ENCODE measurements at places on chromosomes 16 and 17.

DNA sequence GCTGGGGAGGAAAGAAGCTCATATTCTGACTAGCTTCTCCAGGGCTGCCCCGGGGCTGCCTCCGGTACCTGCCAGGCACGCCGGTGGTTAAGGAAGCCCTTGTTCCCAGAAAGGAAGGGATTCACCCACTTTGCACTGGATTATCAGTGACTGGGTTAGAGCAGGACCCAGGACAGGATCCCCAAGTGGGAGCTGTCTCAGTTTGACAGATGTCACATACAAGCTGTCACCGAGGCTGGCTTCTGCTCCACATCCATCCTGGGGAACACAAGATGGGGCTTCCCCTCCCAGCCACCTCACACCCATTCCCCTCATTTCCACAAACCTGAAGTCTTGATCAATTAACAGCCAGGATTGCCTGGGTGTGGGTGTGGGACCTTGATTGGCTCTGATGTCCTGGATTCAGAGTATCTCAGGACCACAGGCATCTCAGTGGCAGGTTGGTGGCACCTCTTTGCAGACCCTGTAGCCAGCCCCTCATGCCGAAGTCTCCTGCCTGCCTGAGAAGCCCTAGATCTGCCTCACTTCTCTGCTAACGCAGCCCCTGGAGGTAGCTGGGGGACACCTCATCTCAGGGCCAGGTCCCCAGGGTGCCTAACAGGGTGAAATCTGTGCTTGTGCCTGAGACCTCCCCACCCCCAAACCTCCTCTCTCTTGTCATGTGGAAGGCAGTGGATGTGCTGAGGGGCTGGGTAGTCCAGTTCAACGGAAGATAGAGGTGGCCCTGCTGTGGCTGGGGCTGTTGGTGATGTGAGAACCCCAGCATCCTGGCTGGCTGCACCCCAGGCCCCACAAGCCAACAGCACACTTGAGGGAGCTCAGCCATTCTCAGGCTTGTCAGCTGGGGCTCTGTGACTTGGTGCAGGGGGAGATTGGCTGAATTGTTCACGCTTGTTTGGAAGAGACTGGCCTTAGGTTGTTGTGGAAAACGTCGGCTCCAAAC, 1.4 kb downstream of the CACNG5 start:
- DNase-seq = no peak

- no peak for DNase-seq
These were observed 44.0 kb upstream of the AKTIP start for GRCh38 chr16:53546988-53547391.

DNA sequence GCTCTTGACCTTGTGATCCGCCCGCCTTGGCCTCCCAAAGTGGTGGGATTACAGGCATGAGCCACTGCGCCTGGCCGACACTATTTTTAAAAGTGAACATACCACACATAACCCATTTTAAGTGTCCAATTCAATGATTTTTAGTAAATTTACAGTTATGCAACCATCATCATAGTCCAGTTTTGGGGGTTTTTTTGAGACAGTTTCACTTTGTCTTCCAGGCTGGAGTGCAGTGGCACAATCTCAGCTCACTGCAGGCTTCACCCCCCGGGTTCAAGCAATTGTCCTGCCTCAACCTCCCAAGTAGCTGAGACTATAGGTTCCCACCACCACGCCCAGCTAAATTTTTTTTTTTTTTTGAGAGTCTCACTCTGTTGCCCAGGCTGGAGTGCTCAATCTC, 3.1 kb upstream of the EPOP start:
- DNase-seq = no peak

DNA sequence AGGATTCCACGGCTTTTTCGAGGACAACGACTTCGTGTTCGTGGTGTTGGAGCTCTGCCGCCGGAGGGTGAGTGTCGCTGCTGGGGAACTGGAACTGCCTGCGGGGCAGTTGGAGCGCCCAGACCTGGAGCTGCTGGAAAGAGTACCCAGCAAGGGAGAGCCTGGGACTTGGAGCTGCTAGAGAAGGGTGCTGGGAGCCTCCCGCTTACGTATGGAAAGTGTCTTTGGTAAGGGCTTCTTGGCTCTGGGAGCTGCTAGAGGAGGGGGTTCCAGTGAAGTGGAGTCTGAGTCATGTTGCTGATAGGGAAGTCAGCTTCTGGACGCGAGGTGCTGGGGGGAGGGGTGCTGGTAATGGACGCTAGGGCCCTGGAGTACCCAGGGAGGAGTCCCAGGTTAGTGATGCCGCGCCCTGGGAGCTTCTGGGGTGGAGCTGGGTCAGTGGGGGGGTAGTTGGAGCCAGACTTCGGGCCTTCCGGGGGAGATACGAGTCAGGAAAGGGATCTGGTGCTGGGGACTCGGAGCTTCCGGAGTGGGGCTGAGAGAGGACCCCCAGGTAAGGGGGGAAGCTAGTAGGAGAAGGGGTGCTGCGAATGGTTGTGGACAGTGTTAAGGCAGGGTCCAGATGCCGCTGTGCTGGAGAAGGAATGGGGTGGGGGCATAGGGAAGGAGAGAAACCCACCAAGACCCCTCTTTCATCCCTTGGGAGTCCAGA, 741 bp downstream of the PLK1 start:
- peak; percentile 57 for DNase-seq

DNA sequence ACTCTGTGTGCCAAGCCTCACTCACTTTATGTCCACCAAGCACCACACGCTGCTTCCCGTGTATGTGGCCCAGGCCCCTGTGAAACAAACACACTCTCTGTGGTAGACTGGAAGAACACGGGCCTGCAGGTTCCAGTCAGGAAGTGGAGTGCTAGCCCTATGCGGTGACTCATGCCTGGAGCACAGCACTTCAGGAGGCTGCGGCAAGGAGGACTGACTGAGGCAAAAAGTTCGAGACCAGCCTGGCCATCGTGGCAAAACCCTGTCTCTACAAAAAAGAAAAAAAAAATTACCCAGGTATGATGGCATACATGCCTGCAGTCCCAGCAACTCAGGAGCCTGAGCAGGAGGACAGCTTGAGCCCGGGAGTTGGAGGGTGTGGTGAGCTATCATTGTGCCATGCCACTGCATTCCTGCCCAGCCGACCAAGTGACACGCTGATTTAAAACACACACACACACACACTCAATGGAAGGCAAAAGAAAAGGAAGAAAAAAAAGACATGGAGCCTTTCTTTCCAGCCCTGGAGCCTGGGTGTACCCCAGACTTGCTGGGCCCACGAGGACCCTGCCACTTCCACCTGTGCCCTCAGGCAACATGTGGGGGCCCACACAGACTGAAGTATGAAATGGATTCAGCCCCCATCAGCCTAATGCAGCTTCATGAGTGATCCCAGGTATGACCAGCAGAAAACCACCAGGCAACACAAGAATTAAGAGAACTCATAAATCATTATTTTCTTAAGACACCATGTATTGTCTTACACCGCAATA, 126.6 kb downstream of the ANKRD11 start:
- no peak for DNase-seq

DNA sequence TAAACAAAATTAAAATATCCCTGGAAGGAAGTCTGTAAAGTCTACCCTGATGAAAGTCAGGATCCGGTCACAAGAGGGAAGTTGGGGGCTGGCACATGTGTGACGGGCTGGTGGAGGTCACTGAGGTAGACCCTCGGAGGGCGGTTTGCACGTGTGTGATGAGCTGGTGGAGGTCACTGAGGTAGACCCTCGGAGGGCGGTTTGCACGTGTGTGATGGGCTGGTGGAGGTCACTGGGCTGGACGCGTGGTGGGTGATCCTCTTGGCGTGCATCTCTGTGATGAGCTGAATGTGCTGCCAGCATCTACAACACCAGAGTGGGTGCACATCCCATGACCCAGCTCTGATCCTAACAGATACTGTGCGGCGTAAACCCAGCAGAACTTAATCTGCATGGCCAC, 43.7 kb upstream of the METRNL start:
- DNase-seq = no peak

- no peak for DNase-seq
These were observed 33.7 kb downstream of the GINS3 start for GRCh38 chr16:58425756-58426494.

DNA sequence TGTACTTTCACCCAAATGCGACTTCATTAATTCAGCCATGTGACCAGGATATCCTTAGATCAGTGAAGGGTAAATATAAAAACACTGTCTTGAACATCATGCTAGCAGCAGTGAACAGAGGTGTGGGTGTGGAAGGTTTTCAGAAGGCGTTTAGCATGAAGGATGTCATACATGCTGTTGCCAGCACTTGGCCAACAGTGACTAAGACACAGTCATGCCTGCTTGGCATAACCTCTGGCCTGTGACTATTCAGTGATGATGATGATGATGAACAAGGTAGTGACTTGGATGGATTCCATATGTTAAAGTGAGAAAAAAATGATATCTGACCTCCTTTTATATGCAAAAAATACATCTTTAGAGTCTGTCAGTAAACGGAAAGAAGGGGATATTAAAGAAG, 97.9 kb downstream of the MAP2K4 start:
- no peak for DNase-seq

DNA sequence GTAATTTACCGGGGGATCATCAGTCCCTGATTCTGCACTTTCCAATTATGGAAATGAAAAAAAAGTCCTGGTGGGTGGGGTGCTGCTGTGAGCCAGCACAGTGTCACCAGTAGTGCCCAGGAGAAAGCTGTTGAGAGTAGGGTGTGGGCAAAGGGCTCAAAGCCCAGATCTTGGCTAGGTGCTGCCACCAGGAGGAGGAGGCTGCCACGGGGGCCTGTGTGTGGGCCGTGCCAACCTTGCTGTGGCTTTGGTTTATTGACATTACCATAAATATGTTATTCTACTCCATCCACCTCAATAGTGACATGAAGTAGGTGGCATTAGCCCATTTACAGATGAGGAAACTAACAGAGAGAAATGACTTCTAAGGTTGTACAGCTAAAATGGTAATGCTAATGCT, 6.7 kb upstream of the PRPSAP2 start:
- no peak for DNase-seq

DNA sequence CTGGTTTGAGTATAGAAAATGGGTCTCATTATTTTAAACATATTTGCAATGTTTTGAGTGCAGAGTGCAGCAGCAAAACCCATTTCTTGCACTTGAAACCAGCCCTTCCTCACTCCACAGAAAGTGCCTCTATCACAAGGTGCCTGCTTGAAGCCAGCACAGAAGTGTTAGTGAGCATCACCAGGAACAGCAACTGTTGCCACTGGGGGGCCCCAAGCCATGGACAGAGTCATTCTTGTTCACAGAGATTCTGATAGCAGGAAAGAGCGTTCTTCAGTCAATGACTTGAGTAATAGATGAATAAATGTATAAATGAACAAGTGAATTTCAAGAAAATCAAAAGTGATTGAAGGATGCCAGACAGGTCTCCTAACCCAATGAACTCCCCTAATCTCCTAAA, 45.6 kb downstream of the CHD9NB start:
- DNase-seq = no peak

DNA sequence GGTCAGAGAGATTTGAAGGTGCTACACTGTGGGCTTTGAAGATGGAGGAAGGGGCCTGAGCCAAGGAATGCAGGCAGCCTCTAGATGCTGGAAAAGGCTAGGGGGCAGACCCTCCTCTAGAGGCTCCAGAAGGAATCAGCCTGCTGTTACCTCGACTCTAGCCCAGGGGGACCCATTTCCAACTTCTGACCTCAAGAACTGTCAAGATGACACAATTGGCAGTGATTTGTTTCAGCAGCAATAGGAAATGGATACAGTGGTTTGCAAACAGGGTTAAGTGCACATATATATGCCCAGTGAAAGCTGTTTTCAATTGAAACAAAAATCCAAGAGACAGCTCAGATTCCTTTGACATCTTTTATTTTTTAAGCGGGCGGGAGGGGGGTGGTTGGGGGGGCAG, 3.7 kb upstream of the ZDHHC1 start:
- no peak for DNase-seq

DNA sequence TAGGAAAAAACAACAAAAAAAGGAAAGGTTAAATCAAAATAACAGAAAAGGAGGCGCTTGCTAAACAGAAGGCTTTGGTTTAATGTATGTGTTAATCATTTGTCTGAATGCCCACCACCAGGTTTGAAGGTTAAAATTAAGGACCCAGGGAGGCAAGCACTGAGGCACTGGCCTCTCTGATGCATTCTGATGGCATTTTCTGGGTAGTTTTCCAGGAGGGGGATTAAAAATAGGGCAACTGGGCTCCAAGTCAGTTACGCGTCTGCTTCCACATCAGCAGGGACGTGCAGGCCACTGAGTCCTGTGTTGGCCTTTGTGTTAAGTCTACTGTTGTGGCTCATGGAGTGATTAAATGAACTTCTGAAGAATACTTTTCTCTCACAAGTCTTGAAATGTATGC, 26.9 kb downstream of the MARF1 start:
- no peak for DNase-seq

DNA sequence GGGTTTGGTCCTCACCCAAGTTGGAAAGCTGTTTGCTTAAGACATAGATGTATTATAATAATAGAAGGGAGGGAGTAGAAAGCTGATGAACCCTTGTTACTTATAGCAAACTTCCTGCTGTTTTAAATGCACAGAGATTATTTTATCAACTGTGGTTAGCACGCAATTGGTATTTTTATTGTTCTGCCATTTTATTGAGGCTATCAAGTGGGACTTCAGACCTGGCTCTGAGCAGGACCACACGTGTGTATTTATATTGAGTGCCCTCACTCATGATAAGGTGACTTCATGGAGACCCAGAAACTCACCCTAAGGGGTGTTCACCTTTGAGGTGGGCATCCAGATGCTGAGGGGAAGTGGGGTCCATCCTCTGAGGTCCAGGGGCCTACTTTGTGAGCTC, 17.0 kb downstream of the KLHL36 start:
- DNase-seq = no peak

GRCh38 chr17:27904534-27905446, 11.6 kb upstream of the LYRM9 start:
- DNase-seq = no peak

DNA sequence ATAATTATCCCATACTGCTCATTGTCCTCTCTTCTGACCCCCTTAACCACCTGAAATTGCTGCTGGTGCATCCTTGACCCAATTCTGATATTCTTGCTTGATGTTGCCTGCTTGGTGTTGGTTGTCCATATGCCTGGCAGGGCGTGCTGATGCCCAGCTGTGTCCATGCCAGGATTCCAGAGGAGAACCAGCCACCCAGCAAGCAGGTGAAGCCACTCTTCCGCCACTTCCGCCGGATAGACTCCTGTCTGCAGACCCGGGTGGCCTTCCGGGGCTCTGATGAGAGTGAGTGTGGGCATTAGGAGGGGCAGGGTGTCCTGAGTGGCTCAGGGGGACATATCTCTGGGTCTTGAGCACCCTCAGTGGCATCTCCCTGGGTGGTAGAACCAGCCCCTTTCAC, 11.4 kb downstream of the RAPGEFL1 start:
- DNase-seq = no peak

- DNase-seq = no peak
These were observed 151.9 kb upstream of the GSE1 start for GRCh38 chr16:85461022-85461813.

DNA sequence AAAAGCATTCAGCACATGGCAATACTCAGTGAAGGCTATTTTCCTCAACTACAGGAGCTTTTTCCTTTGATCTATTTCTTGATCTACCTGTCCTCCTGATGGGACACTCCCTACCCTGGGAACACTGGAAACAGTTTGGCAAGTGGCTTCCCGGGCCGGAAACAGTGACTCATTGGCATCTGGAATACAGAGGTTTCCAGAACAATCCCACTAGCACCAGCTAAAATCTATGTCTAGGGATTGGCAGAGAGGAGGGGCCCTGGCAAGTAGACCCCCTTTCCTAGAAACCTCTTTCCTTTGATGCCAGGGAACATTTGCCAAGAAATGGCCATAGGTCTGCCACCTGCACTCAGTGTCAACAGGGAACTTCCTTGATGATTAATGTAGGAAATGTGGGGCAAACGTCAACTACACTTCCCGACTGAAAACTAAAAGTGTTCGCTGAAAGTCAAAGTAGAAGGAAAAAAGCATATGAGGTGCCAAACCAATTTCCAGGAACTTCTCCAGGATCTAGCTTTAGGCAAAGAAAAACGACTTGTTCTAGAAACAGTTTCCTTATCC, 30.4 kb upstream of the FBXW10B start:
- no peak for DNase-seq

- no peak for DNase-seq
These were observed 9.5 kb downstream of the PROCA1 start for GRCh38 chr17:28702026-28702751.

Data from H1 (cell line).